Activated T-helper 17 cell treated with anti-CD3 and anti-CD28 coated beads, Interleukin-2, amount 50 U/mL, for 72 hours (primary cell): ENCODE measurements at places on chromosomes 5 and 9. TPM values are rescaled to one million over a fixed set of nuclear protein-coding genes. Genes with fewer than 3 reads are reported as not detected.

PCDHAC1 gene
- not detected for total RNA-seq

DNA sequence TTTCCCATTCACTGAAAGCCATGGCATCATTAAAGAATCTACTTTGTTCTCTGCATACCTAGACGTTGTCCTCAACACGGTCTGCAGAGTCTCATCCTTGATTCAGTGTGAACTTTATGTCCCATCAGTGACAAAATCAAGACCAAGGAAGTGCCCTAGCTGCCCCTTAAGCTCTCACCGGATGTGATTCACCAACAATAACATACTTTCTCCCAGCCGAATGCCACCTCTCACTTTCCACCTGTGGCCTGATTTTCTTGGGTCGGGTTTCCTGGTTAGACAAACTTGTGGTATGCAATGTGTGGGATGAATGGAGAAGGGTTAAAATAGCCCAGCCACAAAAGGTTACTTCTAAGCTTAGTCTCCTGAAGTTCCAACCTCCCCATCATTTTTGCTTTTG lies 145.3 kb upstream of the PAPPA start:
- ATAC-seq: no peak

- ATAC-seq: no peak
These were observed 411.5 kb downstream of the NFIB start for GRCh38 chr9:13902286-13903066.

DNA sequence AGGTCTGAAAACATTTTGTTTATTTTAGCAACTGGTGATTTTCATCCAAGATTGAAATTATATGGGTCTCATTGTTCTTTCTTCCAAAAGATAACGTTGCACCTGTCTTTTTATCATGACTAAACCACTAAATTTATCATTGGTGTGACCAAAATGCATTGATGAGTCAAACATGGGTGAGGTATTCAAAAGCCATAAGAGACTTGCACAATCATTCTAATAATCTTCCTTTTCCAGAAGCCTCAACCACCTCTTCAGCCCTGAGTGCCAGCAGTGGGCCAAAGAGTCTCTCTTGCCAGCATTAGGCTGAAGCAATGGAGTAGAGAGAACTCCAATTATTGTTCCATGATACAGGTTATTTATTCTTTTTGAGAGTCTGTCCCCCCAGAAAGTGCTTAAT lies 198.9 kb downstream of the LURAP1L start:
- no peak for ATAC-seq
